ENCODE measurements at places on chromosomes 7 and 10.

DNA sequence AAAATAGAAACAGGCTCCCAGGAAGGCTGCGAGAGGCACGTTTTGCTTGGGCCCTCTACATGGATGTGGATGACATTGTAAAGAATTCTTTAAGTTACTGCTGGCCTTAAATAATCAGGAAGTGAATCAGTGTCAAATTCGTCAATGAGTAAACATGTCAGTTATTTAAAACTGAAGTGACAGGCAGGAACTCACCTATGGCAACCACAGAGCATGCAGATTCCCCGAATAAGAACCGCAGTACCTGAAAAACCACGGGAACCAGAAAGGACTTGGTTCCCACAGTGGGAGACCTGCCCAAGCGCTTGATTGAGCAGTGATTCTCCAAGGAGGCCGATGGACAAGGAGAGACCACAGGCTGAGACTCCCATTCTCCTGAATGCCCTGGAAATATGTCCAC lies 351.2 kb upstream of the AKR1E2 start:
- peak; percentile 25 for DNase-seq

DNA sequence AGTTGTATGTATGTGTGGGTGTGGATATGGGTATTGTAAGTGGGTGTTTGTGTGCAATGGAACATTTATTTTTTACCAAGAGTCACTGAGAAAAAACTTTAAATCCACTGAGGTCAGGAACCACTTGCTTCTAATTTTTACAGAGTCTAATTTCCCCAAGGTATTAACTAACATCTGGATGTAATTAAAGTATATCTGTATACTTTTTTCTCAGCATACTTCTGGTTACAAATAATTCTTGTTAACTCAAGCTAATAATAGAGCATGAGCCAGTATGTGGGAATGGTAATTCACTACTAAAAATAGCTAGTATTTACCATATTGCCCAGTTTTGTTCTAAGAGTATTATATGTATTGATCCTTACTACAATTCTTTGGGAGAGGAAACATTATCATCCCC lies 24.6 kb upstream of the STEAP4 start:
- no peak for DNase-seq

- DNase-seq: peak; percentile 59
These were observed 20.1 kb upstream of the NMT2 start for GRCh38 chr10:15188603-15189002.

- DNase-seq: no peak
These were observed 47.0 kb downstream of the SRI start for GRCh38 chr7:88172842-88173241.

DNA sequence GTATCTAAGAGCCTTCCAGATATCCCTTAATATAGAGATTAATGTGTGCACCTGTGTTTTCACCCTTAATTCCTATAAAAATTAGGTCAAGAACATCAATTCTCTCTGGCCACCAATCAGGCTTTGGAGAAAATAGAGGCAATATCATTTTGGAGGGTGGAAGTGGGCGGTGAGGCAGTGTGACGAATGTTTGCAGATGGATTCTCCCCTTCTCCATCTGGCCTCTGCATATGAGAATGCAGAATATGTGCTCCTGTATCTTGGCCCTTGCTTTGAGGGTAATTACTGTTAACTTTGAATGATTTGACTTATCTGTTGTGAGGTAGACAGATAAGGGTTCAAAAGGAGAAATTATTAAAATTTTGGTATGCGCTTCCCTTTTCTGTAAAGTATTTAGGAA lies 304.0 kb upstream of the NPSR1 start:
- DNase-seq: no peak

GRCh38 chr7:133389727-133390126 lies 136.8 kb downstream of the EXOC4 start:
- no peak for DNase-seq

- DNase-seq: no peak
These were observed 82.0 kb downstream of the TMEM168 start for GRCh38 chr7:112708236-112708635.

DNA sequence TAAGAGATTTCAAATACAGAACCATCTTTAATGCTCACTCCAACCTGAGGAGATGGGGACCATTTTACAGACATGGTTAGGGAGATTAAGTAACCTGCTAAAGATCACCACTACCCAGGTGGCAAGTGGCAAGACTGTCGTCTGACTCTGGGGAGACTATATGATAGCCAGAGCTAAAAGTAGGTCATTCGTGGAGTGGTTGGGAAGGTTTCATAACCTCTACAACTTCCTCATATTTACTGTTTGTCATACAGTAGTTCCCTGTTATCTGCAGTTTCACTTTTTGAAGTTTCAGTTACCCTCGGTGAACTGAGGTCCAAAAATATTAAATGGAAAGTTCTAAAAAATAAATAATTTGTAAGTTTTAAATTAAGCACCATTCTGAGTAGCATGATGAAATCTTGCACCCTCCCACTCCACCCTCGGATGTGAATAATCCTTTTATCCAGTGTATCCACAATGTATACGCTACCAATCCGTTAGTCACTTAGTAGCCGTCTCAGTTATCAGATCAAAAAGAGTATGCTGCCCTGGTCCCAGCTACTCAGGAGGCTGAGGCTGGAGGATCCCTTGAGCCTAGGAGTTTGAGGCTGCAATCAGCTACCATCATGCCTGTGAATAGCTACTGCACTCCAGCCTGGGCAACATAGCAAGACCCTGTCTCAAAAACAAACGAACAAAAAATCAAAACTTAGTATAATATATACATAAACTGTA lies 14.9 kb upstream of the LGI1 start:
- DNase-seq: no peak

DNA sequence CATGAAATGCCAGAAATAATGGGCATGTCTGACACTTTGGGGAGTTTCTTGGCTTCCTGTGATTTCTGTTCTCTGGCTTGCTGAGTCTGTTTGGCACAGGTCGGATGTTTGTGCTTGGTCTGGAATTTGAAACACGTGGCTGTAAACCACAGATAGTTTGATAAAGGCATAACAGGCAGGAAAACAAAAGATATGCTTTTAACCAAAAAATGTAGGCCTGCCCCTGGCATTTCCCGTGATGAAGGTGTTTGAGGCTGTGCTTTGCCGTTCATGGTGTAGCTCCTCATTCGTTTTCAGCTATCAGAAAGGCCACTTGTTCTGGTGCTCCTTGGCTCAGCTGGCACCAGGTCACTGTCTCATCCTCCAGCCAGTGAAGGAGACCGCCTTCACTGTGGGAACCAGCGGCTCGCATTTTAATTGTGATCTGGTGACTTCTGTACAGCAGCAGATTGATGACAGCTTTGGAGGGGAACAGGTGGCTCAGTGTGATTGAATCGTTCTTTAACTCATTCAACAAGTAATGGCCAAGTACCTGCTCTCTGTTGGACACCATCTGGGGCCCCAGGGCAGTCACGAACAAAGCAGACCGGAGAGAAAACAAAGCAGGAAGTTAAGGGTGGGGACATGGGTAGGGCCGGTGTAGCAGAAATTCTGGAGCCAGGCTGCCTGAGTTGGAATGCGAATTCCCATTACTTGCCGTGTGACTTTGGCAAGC lies 111.5 kb downstream of the CCNY start:
- peak; percentile 58 for DNase-seq

GRCh38 chr10:130990486-130990885 lies 321.0 kb downstream of the TCERG1L start:
- DNase-seq: no peak

DNA sequence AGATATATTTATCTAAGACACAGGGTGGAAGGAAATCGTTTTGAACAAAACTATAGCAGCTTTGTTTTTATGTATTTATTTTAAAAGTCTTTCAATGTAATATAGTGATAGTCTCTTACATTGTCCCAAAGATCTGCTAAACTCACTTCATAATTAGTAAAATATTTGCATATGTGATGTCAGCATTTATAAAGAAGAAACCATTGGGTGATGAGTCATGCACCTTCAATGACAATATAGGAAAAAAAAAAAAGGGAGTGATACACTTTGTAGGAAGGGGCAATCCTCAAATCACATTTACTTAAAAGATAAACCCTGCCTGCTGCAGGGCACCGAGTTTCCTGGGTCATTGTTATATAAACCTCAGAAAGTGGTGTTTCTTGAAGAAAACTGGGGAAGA lies 112.4 kb upstream of the SEMA3C start:
- DNase-seq: no peak

- no peak for DNase-seq
These were observed 335.4 kb downstream of the PTPRN2 start for GRCh38 chr7:158252081-158252836.

- DNase-seq: no peak
These were observed 33.0 kb downstream of the PSAP start for GRCh38 chr10:71817831-71818655.

GRCh38 chr10:131233611-131234258 lies 77.8 kb downstream of the TCERG1L start:
- no peak for DNase-seq

- DNase-seq: no peak
These were observed 102.1 kb upstream of the MDFIC start for GRCh38 chr7:114819616-114820362.

GRCh38 chr7:112103246-112103645 lies 103.0 kb downstream of the DOCK4 start:
- DNase-seq: no peak

GRCh38 chr7:26224359-26224758 lies 22.8 kb downstream of the CBX3 start:
- no peak for DNase-seq

DNA sequence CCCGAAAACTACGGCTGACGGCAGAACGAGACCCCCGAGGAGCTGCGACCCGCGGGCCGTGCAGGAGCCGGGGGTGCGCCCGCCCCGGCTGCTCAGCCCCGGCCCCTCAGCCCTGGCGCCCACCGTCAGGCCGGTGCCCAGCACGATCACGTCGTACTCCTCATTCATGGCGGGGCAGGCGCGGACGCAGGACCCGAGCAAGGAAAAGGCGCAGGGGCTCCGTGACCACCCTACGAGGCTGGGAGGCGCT lies 218 bp downstream of the GDI2 start:
- no peak for DNase-seq

GRCh38 chr10:132310701-132311337 lies 3.1 kb upstream of the STK32C start:
- DNase-seq: peak; percentile 14

- no peak for DNase-seq
These were observed 35.9 kb upstream of the SKAP2 start for GRCh38 chr7:26900251-26900650.

GRCh38 chr7:102991077-102991539 lies 78.3 kb downstream of the LRRC17 start:
- no peak for DNase-seq

GRCh38 chr7:92916770-92917224 lies 80.4 kb upstream of the CDK6 start:
- no peak for DNase-seq

- no peak for DNase-seq
These were observed 60.3 kb upstream of the SLC39A12 start for GRCh38 chr10:17891435-17891834.

DNA sequence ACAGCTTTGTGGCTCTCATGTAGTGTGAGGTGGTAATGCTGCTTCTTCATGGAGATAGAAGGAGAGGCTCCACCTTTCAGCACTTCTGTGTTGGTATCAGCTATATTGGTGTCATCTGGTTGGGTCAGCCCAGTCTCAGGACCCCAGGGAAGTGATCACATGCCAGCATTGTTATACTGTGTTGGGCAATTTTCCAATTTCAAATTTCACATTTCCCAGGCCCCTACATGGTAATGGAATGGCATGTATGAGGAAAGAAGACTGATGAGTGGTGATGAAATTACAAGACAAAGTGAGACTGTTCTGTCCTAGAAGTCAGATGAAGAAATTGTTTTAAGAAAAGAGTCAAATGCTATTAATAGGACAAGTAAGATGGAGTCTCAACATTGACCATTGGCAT lies 3.7 kb upstream of the AKR1C3 start:
- no peak for DNase-seq

DNA sequence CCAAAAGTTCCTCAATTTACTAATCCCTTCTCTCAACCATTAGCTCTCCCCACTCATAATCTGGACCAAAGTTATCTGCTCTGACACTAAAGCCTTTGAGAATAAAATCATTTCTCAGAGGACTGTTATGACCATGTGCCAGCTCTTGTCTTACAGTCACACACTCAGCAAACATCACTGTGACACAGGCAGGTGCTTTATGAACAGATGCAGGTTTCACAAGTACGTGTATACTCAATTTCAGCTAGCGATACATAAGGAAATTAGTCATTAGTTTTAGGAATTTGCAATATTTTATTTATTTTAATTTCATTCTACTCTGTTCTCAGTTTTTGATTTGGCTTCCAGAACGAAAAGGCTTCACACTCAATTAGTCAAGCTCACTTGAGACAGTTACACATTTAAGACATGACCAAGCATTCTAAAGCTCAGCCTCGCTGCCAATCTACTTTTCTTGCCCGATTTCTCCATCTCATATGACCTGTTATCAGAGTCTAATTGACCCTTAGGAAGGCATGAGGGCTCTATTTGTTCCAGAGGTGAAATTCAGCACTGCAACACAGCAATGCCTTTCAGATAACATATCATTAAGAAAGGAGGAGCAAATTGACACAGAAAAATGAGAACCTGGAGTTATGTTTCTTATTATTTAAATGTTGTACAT lies 76.8 kb downstream of the TFEC start:
- no peak for DNase-seq

DNA sequence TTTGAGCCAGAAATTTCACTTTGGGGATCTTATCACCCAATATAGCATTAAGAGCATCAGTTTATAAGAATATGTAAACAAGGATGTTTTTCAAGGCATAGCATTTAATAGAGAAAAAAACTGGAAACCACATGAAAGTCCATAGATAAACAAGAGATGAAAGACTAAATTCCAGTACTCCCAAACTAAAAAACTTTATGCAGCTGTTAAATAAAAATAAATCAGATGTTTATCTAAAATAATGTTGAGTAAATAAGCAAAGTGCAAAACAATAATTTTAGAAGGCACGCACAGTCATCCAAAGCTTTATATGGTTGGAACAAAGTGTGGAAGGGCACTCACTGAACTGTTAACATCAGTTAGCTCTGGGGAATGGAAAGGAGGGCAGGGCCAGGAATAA lies 21.0 kb downstream of the RNLS start:
- DNase-seq: no peak

DNA sequence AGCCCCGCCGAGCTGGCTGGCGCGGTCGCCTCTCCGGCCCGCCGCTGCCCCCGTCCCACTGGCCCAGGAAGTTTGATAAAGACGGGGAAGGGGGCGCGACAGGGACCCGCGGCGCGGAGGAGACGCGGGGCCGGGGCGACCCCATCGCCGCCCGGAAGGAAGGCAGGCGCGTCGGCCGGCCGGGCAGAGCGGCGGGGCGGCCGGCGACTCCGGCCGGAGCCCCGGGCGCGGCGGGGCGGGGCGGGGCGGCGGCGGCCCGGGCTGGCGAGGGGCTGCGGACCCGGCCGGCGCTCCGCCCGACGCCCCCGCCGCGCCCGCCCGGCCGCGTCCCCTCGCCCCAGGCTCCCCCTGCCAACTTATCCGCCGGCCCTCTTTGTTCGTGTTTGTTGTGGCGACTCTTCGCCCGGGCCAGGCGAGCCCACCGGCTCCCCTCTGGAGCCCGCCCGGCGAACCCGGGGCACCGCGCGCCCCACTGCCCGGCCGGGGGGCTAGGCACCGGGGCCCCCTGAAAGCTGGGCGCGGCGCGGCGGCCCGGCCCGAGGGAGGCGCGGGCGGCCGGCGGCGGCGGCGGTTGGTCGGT lies 571 bp downstream of the KDM7A start:
- DNase-seq: peak; percentile 24

- no peak for DNase-seq
These were observed 4.3 kb downstream of the NEBL start for GRCh38 chr10:20892796-20893195.
